ENCODE measurements at places on chromosomes 1 and 21.
A peak's percentile ranks its signal among the peaks of the same experiment; 100 is the strongest.

DNA sequence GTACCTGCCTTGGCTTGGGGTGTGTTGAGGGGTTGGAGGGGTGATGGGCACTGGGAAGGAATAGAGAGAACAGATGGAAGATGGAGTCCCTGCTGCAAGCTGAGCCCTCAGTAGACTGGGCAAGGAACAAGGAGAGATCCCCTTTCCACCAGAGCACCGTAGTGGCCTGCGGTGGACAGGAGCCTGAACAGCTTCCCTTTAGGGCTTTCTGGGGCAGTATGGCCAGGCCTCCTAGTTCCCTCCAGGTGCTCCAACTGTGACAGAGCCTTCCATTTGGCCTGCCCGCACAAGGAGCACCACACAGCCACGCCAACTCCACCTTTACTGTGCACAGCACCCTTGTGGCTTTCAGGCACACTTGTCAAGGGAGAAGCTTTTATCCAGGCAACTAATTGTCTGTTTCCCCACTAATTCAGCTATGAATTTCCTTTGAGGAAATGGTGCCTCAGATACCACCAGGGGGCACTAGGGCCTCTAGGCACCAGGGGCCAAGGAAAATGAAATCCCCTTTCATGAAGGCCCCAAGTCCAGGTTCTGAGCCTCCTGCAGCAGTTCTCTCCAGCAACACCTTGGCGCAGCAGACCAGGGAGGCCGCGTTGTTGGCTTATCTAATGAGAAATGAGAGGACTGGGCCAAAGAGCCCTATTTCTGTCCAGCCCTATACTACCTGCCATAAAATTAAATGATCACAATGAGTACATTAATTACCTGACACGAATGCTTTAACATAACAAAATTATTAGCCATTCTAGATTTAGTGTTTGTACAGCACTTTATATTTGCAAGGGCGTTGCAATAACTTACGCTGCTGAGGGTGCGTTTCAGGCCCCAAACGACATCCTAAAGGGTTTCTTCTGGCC lies 23.1 kb upstream of the ERI3 start:
- DNase-seq, result peak; percentile 55

DNA sequence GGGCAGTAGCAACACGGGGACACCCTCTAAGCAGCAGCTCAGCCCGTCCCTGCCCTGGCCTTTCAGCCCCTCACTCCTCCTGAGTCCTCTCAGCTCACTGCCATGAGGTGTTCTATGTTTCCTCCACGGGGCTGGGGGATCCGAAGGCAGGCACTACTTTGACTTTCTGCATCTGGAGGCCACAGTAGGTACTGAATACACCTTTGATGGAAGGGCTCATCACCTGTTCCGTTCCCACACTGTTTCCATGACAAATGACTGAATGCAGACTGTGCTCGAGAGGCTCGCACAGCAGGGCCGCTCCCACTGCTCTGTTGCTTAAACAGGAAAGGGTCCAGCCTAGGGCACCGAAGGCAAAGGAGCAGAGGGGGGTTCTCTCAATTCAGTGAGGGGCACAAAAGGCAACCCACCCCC lies 77.6 kb upstream of the DNAH14 start:
- no peak for DNase-seq

DNA sequence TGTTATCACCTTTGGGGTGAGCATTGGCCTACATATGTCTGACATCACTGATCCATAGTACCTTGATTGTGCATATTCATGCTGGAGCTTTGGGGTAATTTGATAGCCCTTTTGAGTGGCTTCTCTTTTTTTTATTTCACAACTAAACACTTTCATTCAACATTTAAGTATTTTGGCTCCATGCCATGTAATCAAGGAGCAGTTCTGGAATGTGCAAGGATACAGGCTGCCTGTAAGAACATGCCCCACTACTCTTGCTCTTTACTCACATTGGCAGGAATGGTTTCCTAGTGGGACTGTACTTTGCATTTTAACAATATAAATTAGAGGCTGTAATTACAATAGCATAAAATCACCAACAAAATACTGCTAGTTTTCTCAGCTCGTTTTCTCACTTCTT lies 300.7 kb upstream of the SPAG17 start:
- no peak for DNase-seq

- no peak for DNase-seq
Measured at GRCh38 chr1:20120796-20121195, 1.5 kb upstream of the PLA2G2D start.

DNA sequence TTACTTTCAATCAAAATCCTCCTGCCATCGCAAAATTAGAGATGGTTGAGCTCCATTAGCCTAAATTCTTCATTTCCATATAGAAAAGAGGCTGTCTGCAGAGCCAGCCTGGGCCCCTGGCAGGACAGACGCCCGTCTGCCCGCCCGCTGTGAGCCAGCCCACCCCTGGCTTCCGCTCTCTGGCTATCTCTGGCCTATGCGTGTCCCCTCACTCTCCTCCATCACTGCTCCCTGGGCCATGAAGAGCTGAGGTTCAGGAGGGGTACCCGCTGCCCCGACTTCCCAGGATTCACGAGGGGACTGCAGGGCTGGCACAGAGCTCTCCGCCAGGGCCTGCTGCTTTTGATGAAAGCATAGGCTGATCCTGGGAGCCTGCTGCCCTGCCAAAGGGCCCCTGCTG lies 117.6 kb downstream of the CASZ1 start:
- no peak for DNase-seq

DNA sequence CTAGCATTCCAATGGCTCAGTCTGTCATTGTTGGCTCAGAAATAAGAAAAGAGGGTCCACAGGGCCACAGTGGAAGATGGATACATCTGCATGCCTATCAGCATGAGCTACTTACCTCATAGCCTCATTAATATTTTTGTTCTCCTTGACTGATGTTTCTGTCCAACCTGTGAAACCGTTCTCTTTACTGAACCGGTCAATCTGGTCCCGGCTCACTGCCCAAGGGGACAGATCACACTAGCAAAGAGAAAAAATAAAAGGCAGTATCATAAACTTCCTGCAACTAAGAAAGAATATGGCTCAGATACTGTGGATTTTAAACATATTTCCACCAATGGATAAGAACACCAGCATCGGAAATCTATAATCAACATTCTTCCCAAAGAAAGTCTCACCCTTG lies 4.7 kb downstream of the RAB29 start:
- no peak for DNase-seq

- DNase-seq, result no peak
Measured at GRCh38 chr1:189311915-189312314, 1165.7 kb downstream of the BRINP3 start.

DNA sequence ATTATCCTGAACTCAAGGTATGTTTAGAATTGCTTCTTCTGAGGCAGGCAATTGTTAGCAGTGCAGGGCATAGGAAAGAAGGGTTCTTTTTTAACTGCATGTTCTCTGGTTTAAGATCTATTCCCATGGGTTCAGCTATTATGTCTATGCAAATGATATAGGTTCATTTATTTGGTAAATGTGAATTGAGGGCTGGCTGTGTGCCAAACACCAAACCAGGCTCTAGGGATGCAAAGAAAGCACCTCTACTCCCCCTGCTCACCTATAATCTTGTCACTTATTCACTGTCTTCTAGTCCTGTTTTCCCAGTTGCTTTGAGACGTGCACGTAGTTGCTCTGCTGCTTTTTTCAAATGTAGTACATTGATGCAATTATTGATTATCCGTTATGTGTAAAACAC lies 691 bp upstream of the KIFAP3 start:
- DNase-seq, result no peak

GRCh38 chr1:3943123-3943431 lies 43.0 kb upstream of the C1orf174 start:
- no peak for DNase-seq

- no peak for DNase-seq
Measured at GRCh38 chr1:43914576-43915525, 18.8 kb upstream of the ARTN start.

DNA sequence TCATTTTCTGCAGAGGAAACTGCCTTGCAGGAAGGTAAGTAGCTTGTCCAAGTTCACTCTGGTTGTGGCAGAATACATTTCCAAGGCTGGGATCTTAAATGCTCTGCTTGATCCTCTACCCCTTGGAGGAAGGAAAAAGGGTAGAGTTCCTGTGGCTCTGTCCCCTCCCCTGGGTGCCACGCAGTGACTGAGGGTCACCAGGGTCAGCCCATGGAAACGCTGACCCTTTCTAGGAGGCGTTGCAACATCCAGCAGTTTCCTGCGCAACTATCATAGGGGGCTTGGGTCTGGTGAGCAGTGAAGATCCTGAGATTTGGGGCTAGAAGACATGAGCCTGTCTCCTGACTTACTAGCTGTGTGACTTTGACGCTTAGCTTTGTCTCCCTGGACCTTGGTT lies 29.4 kb upstream of the EPS8L3 start:
- DNase-seq, result no peak

DNA sequence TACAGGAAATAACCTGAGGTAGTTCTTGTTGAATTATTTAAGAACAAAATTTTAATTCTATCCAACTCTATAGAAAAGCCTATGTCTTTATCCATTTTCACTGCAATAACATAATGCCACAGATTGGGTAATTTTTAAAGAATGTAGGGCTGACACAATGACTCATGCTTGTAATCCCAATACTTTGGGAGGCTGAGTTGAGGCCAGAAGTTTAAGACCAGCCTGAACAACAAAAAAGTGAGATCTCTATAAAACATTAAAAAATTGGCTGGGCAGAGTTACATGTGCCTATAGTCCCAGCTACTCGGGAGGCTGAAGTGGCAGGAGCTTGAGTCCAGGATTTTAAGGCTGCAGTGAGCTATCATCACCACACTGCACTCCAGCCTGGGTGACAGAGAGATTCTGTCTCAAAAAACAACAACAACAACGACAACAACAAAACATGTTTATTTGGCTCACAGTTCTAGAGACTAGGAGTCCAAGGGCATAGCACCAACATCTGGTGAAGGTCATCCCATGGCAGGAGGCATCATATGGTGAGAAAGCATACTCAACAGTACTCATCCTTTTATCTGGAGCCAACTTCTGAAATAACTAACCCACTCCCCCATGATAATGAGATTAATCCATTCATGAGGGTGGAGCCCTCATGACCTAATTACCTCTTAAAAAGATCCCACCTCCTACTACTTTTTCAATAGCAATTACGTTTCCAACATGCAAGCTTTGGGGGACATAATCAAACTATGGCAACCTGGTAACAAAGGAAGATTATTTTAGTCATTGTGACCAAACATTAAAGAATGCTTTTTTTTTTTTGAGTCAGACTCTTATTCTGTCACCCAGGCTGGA lies 59.6 kb downstream of the ABL2 start:
- no peak for DNase-seq

DNA sequence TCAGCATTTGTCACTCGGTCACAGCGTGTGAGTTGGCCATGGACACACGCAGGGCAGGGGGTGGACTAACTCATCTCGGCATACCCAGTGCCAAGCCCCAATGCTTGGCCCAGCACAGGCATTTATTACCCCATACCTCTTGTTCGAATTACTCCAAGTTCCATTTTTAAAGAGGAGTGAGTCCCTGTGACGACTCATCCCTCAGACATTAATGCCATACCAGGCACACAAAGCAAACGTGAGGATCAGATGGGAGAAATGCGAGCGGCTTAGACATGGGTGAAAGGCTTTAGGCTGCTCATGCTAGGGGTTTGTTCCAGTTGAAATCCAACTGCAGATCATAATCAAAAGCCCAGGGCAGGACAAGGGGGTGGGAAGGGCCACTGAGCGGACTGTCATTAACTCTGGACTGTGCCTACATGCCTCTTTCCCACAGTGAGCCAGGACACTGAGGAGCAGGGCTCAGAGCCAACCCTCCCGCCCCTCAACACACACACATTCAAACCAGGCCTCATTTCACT lies 118.5 kb upstream of the NGF start:
- no peak for DNase-seq

DNA sequence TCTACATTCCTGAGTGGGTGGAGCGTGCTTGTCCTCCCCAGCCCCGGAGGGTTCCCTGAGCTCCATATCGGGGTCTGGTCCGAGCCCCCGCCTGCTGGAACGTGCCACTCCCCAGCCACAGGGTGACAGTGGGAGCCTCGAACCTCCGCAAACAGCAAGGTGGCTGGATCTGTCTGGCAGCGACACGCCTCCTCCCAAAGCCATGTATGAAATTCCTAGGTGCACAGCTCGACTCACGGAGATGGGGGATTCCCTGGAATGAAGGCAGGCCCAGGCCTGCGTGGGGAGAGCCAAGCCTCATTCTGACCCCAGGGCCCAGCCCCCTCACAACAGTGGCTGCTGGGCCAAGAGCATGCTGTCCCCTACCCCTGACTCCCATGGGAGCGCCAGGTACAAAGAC lies 32.9 kb downstream of the TP73 start:
- DNase-seq, result no peak

GRCh38 chr1:183734543-183735036 lies 70.3 kb upstream of the RGL1 start:
- DNase-seq, result peak; percentile 82

GRCh38 chr1:118826669-118827068 lies 161.5 kb downstream of the TBX15 start:
- no peak for DNase-seq

GRCh38 chr1:26932531-26932930 lies 11.0 kb downstream of the NUDC start:
- DNase-seq, result no peak

DNA sequence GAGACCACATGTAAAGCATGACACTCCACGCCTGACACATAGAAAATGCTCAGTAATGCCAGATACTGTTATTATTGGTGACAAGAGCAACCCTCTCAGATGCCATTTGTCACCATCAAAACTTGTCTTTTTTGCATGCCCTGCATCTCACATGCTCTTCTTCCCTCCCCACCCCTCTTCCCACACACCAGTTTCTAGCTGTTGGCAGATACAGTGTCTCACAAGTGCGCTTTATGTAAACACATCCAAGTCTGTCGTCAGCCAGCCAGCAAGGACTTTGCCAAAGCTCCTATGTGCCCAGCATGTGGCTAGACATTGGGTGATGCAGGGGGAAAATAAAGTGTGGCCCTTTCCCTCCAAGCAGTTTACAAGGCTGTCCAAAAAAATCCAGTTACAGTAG lies 44.9 kb upstream of the EPHA8 start:
- no peak for DNase-seq

GRCh38 chr21:36288651-36289243 lies 31.2 kb upstream of the MORC3 start:
- DNase-seq, result no peak

DNA sequence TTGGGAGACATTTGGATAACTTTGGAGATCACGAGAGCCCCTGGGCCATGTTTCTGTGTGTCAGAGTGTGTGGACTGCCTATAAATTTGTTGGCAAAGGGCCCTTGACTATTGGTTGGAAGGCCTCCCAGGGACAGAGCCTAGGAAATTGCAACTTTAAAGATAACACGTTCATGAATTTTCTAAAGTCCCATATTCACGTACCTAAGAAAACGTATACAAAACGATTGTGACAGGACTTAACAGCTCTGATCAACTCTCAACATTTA lies 55.8 kb downstream of the DOP1B start:
- no peak for DNase-seq

- DNase-seq, result no peak
Measured at GRCh38 chr1:177287994-177288393, 117.2 kb downstream of the BRINP2 start.

GRCh38 chr1:205456383-205456867 lies 580 bp upstream of the BLACAT1 start:
- no peak for DNase-seq

- no peak for DNase-seq
Measured at GRCh38 chr1:203127666-203128430, at the start of gene ADORA1. TSS of gene ADORA1 (plus strand) at chr1:203127726. CDS start at chr1:203128842, 1,116 bp downstream.
